ENCODE measurements at places on chromosomes 6 and 20.

DNA sequence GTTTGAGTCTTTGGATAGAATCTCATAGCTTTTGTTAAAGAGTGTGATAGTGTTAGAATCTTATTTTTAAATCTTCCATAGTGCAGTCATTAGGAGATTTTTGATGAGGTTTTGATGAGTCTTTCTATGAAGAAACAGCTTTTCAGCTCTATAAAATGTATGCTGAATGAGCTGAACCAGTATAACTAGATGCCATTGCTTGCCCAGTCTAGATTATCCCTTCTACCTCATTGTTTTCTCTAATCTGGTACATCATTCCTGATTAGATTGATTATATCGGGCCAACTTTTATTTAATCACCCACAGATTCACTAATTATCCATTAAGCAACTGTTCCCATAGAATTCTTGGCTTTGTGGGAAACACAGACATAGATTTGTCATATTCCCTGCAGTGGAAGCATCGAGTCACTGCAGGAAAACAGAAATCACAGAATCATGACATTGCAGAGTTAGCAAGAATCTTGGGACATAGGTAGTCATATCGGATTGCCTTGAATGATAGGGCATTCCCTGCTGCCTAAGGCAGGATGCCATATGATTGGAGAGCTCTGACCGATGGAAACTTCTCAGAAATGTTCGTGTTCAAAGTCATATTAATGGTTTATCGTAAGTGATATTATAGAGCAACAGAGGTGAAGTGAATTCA lies 882.7 kb upstream of the FLRT3 start:
- DNase-seq, result no peak

- no peak for DNase-seq
These were observed 572.5 kb downstream of the PKHD1 start for GRCh38 chr6:51514748-51515402.

- peak; percentile 58 for DNase-seq
These were observed 84.9 kb upstream of the ASF1A start for GRCh38 chr6:118808793-118809638.

GRCh38 chr6:85660181-85660611 lies 17.5 kb upstream of the SYNCRIP start:
- DNase-seq, result no peak

GRCh38 chr20:46954490-46955038 lies 59.9 kb downstream of the EYA2 start:
- no peak for DNase-seq

- no peak for DNase-seq
These were observed 15.9 kb downstream of the AGPAT4 start for GRCh38 chr6:161257793-161258457.

GRCh38 chr6:87045521-87046075 lies 49.3 kb downstream of the CGA start:
- no peak for DNase-seq

- no peak for DNase-seq
These were observed 249.6 kb downstream of the SOD2 start for GRCh38 chr6:159443417-159443920.

DNA sequence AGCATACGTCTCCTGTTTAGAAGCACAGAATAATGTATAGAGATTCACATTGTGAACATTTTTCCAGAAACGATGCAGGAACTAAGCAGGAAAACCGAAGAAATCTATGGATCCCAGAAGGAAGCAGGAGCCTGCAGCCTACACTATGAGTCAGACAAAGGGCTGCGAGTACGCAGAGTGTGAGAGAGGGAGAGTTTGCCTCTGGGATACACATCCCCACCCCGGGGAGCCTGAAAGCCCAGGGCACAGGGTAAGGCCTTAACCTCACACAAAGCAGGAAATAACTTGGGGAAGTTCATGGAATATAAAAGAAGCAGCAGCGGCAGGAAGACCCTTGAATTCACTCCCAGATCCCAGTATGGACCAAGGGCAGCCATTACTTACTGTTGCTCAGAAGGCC lies 842.1 kb upstream of the MANEA start:
- no peak for DNase-seq

- DNase-seq, result no peak
These were observed 273.5 kb upstream of the PLCB4 start for GRCh38 chr20:8795404-8795803.

- DNase-seq, result no peak
These were observed 97.8 kb upstream of the PCSK2 start for GRCh38 chr20:17129089-17129488.

GRCh38 chr6:158051968-158052367 lies 70.3 kb downstream of the SYNJ2 start:
- no peak for DNase-seq
